ENCODE measurements at places on chromosomes 7 and 10.

DNA sequence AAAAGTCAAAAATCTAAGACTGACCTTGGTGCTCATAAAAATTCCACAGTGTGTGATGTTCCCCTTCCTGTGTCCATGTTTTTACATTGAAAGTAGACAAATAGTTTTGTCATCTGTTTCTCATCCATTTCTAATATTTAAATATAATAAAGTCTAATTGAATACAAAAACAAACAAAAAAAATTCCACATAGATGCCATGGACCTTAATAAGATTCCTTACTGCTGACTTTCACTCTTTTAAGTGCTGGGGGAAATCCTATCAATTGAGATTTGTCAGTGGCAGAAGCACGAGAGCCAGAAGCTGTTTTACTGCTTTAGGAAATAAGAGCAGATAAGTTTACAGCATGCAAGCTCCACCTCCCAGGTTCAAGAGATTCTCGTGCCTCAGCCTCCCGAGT is 310.0 kb downstream of the ABCA13 start:
- DNase-seq: no peak

DNA sequence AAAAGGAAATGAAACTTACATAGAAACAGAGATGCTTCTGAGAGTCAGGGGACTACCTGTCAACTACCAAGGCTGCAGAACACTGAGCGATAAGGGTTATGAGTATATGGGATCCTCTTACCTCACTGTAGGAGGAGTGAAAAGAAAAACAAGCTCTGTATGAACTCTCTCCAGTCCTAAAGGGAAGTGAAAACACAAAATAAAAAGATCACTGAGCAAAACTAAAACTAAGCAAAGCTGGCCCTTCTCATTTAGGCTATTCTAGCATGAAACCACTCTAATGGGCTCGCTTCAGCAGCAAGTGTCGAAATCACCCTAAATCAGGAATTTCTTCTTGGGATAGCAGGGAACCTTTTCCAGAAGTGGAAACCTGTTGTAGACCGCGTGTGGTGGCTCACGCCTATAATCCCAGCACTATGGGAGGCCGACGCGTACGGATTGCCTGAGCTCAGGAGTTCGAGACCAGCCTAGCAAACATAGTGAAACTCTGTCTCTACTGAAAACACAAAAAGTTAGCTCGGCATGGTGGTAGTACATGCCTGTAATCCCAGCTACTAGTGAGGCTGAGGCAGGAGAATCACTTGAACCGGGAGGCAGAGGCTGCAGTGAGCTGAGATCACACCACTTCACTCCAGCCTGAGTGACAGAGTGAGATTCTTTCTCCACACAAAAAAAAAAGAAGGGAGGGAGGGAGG is 27.0 kb downstream of the DCLRE1C start:
- no peak for DNase-seq

DNA sequence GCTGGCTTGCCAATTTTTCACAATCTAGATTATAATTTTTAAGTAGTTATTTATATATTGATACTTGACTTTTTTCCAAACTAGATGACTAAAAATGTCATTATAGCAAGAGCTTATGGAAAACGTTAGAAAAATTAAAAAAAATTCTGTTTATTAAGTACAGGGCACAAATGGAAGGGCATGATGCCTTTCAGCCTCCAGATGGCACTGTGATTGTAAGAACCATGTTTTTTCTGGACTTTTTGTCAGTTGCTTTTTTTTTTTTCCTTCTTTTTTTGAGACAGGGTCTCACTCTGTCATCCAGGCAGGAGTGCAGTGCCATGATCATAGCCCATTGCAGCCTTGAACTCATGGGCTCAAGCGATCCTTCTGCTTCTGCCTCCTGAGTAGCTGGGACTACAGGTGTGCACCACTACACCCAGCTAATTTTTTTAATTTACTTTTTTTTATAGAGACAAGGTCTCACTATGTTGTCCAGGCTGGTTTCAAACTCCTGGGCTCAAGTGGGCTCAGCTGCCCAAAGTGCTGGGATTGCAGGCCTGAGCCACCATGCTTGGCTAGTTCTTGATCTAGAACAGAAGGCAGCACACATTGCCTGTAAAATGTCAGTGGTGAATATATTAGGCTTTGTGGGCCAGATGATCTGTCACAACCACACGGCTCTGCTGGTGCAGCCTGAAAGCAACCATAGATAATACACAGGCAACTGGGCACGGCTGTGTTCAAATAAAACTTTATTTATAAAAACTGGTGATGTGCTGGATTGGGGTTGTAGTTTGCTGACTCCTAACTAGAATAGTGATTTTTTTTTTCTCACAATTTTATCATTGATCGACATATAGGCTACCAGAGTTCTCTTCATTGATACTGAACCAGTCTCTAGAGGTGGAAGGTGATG is 27.4 kb downstream of the UCMA start:
- no peak for DNase-seq

DNA sequence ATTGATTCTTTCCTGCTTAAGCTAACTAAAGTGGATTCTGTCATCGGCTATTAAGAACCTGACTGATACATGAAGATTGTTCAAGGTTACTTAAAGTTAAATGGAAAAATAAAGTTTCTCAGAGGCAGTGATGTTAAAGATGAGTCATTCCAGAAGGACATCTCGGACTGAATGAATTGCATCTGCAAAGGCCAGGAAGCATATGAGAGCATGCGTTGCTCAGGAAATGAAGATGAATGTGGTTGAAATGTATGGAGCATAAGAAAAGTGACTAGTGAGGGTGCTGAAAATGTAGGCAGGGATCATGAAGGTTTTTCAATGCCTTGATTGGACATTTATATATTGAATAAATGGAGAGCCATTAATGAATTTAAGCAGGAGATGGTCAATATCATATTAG is 133.9 kb upstream of the GHITM start:
- no peak for DNase-seq

GRCh38 chr7:73345951-73346350 is 18.0 kb downstream of the FKBP6 start:
- no peak for DNase-seq

GRCh38 chr10:128896116-128896795 is 570.8 kb upstream of the MGMT start:
- no peak for DNase-seq

DNA sequence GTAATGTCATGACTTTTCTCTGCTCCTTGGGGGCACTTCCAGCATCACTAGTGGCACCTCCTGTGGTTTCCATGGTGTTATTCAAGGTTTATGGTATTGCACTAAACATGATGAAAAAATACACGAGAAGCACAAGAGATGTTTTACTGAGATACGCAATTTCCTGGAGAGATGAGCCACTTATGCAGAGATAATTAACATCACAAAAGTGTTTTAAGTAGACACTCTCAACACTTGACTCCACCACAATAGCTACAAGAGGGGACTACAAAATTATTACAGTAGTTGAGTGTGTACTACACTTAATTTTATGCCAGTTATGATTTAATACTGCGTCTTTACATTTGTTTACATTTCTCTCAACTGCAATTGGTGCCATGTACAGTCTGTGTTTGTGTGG is 906.7 kb downstream of the DNAJB9 start:
- no peak for DNase-seq

DNA sequence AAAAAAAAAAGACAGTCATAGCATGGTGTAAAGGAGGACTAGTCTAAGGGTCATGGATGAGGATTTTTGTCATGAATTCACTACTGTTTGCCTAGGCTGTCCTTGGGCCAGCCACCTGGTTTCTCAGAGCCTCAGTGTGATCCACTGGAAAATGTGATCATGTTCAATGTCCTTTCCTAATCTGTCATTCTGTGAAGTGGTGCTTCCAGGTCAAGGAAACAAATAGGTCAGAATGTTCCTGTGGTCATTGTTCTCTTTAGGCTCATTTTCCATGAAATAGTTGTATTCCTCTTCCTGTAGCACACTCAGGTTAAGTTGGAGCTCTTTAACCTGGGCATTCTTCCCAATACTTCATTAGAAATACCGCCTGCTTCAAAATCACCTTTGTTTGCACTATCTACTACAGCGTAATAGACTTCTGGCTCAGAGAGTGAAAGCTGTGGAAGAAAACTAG is 16.5 kb downstream of the CD36 start:
- no peak for DNase-seq

DNA sequence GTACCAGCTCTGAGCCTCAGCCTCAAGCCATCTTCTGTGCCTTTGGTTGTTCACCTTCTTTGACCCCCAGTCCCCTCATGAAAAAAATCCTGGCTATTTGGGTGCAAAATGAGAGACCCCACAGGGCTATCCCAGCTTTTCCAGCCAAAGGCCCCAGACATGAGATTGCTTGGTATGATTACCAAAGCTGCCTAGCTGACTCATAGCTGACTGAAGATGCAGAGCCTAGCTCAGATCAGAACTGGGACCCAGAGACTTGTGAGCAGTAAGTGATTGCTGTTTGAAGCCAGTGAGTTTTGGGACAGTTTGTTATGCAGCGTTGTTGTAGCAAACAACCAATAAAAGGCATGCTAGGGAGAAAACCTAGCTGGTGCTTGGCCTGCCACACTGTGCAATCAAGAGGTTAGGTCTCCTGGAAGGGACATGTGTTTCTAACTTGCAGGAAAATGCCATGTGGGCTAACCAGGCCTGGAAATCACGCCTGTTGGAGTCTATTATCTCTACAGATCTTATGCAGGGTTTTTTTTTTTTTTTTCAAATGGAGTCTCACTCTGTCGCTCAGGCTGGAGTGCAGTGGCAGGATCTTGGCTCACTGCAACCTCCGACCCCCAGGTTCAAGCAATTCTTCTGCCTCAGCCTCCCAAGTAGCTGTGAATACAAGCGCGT is 48.0 kb upstream of the DAGLB start:
- no peak for DNase-seq

DNA sequence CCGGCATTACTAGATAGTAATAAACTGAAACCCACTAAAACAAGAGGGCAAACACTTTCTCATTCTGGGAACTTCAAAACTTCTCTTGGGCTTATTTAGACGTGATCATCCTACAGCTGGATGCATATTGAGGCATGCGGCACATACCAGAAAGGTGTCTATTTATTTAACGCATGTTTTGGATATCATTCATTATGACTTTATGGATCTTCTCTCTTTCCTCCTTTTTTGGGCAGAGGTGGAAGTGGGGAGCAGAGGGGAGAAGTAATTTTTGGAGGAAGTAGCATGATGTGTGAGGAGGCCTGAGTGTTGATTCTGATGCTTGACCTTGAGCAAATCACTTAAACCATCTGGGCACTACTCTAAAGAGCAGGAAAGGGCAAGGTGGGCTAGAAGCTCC is 270.6 kb downstream of the TRIL start:
- DNase-seq: no peak

DNA sequence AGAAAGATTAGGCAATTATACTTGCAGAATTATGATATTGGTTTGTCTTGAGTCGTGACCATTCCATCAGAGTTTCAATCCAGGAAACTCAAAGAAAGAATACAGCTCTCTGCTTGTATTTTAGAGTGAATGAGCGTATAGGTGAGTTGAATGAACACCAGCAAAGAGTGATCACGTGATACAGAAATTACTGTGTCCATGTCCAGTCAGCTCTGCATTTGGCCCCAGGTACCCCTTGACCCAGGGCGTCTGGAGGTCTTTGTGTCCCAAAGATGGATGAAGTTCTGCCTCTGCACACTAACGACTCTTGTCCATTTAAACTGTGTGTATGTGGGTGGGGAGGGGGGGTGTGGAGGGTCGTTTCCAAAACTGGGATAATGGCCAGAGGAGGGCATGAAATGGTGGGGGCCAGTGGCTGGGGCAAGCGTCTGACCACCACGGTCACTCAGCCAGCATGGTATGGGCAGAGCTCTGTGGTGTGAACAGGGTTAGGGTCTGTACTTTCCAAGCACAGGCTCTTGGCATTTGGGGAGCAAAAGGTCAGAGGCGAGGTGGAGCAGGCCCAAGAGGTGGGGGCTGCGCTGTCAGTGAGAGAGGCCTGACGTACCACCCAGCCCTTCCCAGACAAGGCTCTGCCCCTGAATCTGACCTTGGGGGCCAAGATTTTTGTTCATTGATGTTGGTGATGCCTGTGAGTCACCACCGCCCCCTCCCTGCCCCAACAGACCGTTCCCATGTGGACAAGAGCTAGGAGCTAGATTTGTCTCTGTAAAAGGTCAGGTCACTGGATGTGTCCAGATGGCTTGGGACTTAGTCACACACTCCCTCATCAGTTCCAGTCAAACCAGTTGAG is 1.4 kb downstream of the PTPRE start:
- no peak for DNase-seq

DNA sequence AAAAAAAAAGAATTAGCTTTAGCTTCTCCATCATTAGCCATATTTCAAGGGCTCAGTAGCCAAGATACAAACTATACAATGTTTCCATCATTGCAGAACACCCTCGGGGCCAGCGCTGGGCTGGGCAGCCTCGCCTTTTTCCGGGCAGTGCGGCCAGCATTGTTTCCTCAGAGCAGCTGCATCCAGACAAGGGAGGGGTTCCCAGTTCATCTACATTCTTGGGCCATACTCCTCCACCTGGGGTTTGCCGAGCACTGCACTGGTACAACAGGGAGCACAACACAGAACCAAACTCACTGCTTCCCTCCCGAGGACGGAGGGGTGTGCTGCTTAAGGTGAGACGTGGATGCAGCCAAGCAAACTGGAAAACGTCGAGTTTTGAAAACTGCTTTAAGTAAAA is 2.4 kb upstream of the PKD1L1 start:
- DNase-seq: no peak

- DNase-seq: no peak
Measured at GRCh38 chr10:43861966-43862751, 213.5 kb upstream of the ZNF32 start.

- DNase-seq: no peak
Measured at GRCh38 chr7:149455175-149455950, 5.5 kb downstream of the ZNF777 start.

DNA sequence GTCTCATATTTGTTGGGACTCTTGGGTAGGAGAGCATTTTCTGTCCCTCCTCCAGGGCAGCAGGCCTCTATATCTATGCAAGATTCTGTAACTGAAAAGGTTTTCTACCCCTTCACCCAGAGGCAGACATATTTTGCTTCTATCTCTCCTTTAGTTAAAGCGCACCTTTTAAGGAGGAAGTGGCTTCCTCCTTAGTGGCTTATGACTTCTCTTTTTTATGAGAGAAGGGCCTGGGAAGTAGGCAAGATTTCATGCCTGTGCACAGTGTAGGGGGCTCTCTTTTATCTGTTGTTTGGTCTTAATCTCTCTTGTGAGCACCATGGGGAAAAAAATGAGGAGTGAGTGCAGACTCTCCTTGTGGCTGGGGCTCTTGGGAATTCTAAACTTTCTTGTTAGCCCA is 122.1 kb downstream of the LRMDA start:
- no peak for DNase-seq

GRCh38 chr7:73721377-73721817 is 1.9 kb upstream of the STX1A start:
- no peak for DNase-seq

DNA sequence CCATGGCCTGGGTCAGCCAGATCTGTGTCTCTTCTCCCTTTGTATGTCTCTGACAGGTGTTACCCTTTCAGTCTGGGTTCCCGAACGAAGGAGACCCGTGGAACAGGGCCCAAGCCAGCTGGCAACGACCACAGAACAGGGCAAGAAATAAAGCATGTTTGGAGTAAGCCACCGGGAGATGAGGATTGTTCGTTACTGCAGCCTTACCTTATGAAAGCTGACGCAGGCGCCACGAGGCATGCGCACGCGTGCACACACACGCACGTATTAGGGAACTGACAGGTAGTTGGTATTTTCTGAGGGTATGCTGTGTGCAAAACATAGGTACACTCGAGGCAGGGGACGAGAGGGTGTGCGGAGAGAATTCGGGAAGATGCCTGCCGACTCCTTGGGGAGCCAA is 46.4 kb upstream of the ENO4 start:
- DNase-seq: no peak

- no peak for DNase-seq
Measured at GRCh38 chr7:71996141-71996540, 416.0 kb downstream of the CALN1 start.

GRCh38 chr10:74163319-74164068 is 12.5 kb downstream of the ADK start:
- DNase-seq: no peak

- no peak for DNase-seq
Measured at GRCh38 chr10:117134056-117134305, 4.1 kb downstream of the VAX1 start.
